NCI-H2171 treated with DMSO at 0.1 percent for 48 hours (cell line): ENCODE measurements at places on chromosomes 7 and 10.
A peak's percentile ranks its signal among the peaks of the same experiment; 100 is the strongest.

- DNase-seq: peak; percentile 33
Observed at GRCh38 chr7:63900394-63901203, 98.0 kb upstream of the ZNF722 start.

DNA sequence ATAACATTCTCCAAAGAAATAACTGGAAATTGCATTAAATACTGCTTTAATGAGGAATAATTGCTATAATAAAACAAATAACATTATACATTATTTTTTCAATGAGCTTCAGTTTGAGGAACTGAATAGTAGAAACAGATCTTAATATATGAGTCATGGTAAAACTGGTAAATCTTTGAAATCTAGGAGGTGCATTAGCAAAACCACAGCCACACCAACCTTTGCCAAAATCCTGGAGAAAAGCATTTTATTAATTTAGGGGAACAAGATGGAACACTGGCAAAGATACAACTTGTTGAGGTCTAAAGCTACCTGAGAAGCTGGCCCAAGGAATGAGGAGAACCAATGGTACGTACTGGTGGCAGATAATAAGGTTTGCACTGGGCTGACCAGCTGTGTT lies 5.4 kb upstream of the ASL start:
- no peak for DNase-seq

- no peak for DNase-seq
Observed at GRCh38 chr7:105268056-105268455, 120.7 kb downstream of the SRPK2 start.

- no peak for DNase-seq
Observed at GRCh38 chr10:70588859-70589570, 13.5 kb downstream of the PRF1 start.

- no peak for DNase-seq
Observed at GRCh38 chr10:63396133-63396761, 69.5 kb downstream of the JMJD1C start.

DNA sequence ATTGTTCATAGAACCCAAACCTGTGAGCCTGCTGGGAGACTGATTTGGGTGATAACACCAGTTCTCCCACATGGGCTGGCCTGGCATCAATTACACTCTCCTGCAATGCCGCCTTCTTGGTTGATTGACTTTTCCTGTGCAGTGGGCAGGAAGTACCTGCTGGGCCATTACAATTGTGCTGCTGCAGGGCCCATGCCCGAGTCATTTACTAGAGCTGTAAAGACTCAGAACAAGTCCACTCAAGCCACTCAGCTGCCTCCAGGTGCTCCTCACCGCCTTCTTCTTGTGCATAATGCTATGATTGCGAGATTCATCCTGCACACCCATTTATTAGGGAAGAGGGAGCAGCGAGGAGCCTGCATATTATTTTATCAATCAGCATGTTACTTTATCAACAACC lies 264.0 kb downstream of the TCERG1L start:
- no peak for DNase-seq

DNA sequence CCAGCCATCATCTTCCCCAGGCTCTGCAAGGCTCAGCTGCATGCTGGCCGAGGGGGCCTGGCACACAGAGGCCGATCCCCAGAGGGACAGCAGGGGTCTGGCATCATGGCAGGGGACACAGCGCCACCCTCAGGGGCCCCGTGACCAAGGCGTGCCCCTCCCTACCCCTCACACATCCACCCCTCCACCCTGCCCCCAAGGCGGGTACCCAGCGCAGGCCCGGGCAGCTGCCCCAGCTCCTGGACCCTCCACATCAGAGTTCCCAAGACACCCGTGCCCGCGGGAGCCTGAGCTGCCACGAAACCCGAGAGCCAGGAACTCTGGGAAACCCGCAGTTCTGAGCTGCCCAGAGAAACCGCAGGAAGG lies 46.5 kb upstream of the TNRC18 start:
- no peak for DNase-seq

DNA sequence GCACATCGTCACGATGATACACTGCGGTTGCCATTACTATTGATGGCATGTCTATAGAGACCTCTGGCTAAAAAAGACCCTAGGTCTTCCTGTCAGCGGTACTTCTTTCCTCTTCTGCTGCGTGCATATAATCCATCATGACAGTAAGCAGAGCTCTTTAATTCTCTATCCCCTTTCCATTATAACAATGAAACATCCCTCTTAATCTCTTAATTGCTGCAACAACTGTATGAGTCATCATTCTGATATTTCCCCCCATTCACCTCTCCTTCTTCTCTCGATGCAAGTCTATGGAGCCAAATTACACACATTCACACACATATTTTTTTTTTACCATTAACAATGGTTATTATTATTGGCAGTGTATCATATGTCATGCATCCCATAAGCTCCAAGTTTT lies 45.2 kb upstream of the AKR1E2 start:
- DNase-seq: no peak

DNA sequence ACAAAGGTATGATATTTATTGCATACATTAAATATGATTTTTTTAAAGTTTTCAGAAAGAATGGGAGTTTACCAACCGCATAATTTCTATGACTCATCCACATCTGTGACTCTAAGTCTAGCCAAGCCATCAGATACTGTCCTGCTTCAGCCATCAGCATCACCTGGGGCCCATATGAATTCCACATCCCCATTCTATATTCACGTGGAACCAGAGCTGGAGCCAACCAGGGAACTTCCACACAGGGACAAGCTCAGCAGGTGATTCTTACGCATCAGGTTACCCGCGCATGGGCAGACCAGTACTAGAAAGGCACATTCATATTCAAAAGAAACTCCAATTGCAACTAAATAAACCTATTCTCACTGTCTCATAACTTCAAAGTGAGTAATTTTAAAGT lies 817.7 kb upstream of the IGFBP3 start:
- no peak for DNase-seq

- DNase-seq: no peak
Observed at GRCh38 chr7:135481598-135481979, 28.3 kb downstream of the CNOT4 start.

GRCh38 chr7:113945018-113945938 lies 26.5 kb upstream of the PPP1R3A start:
- peak; percentile 82 for DNase-seq

- DNase-seq: peak; percentile 83
Observed at GRCh38 chr10:116849248-116850057, at the start of gene ENO4. ENO4 (plus strand) TSS chr10:116849499; CDS start chr10:116849567, 68 bp downstream.

DNA sequence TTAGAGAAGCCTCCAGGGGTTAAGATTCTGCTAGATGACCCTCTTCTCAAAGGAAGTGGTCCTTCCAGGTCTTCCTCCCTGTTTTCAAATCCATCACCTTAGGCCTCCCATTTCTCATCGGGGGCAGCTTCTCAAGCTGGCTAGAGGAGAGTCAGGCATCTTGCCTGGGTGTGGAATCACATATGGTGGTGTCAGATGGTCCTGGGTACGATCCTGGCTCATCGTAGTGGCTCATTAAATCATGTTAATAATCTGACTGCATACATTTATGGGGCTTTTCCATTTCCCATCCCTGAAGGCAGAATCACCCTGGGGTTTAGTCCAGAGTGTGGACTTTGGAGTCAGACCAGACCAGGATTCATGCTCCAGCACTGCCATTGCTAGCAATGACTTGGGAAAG lies 132.6 kb downstream of the RPS24 start:
- DNase-seq: no peak

DNA sequence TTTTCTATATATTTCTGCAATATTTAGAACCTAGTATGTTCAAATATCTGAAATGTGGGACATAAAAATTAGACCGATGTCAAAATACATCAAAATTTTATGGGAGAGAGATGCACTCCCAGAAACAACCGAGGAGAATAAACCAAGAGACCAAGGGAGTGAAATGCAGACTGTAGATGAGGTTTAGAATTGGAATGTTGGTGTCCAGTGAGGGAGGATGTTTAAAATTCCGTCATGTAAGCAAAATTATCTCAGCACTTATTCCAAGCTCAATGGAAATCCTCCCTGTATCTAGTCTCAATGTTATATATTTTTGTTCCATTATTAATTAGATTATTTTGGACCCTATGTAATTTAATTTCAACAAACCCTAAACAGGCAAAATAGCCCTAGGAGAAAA lies 61.9 kb upstream of the MAGI2 start:
- DNase-seq: no peak

DNA sequence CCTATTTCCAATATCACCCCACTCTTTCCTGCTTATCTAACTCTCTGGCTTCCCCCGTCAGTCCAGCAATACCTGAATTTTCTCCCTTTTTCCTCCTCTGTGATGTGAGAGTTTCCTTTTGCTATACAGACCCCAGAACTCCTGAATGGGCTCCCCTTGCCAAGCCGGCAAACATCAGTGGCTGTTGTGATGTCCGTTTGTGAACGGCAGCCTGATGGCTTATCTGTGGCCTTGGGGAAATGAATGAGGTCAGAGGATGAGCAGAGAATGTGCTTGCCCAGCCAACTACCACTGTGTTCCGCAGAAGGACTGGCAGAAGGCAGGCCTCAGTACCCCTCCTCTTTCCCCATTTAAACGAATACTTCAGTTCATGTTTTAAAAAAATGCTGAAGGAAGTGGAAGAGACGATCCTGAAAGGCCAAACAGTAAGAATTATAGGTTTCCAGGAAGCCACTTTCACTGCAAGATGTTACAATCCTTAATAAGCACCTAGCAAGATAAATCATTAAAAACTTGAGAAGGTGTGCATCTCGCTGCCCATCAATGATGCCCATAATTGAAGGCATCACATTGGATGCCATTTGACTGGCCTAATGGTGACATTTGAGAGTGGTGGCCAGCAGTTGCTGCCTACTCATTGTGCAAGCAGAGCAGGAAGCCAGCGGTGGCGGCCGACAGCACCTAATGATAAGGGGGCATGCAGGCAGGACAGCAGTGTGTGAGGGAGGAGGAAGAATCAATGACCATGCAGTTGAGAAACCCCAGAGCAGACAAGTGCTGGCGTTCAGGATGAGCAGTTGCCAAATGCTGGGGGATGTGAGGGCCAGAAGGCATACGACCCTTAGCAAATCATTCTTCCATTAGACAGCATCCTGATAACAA lies 31.5 kb downstream of the SLC18A2 start:
- DNase-seq: no peak

DNA sequence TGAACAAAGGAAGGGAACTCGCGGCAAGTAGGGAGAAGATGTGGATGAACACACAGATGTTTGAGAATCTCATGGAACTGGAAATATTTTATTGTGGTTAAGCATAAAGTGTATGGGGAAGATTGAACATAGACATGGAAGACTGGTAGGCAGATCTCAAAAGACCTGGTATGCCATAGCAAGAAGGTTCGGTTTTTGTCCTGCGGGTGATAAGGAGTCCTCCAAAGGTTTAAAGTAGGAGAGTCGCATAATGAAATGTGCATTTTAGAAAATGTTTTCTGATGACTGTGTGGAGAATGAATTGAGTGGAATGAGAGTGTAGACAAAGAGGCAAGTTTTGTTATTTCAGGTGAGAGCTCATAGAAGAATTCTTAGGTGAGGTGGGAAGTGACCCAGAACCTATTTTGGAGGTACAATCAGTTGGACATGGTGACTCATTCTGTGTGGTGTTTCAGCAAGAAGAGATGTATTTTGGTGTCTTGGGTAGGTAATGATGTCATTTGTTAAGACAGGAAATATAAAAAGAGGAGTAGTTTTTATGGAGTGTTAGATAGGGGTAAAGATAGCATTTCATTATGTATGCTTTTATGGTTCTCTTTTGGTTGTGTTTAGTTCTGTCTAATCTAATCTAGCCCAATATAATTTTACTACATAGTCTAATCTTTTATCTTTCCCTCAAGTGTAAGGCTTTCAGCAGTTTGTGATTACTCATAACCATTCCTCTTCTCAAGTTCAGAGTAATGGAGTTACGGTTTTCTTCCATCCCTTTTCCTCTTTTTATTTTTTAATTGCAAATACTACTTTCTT lies 239.2 kb downstream of the EXOC4 start:
- DNase-seq: no peak

GRCh38 chr7:85829817-85830432 lies 643.1 kb upstream of the SEMA3D start:
- peak; percentile 6 for DNase-seq

- DNase-seq: no peak
Observed at GRCh38 chr10:8033812-8034465, 20.5 kb upstream of the GATA3 start.

- DNase-seq: no peak
Observed at GRCh38 chr10:47240173-47240572, 59.8 kb upstream of the GDF10 start.

GRCh38 chr7:5769571-5769970 lies 11.9 kb downstream of the RNF216 start:
- DNase-seq: no peak

DNA sequence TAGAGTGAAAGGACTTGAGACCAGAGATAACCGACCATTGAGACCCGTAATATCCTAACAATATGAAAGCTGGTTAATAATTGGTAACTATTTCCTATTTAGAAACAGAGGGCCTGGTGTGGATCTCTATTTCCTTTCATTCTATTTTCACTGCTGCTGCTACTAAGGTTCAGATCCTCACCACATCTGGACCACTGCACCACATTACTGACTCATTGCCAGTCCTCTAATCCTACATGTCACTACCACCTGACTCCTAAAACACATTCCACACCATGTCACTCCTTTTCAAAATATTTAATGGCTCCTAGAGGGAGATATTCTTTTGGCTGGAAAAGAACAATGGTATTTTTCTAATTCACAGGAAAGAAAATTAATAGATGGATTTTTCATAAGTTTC lies 6.4 kb downstream of the USP54 start:
- DNase-seq: no peak

GRCh38 chr7:140702774-140703173 lies 6.3 kb downstream of the NDUFB2 start:
- DNase-seq: no peak

- no peak for DNase-seq
Observed at GRCh38 chr7:80129785-80130184, 4.8 kb upstream of the GNAI1 start.

DNA sequence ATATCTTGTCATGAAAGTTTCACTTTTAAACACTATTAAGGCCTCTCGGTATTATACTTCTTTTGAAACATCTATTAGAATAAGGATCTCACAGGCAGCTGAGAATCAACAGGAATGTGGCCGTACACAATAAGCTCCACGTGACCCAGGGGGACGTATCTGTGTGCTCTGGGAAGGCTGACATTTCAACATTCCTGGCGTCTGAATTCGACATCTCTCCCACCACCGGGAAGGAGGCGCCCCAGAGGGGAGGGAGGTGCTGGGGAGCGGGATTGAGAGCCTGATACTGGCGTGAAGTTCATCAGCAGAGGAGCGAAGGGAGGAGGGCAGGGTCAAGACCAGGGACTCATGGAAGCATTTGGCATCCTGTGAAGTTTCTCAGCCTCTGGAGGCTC lies 401.3 kb downstream of the DNAJB6 start:
- DNase-seq: no peak

GRCh38 chr7:131781-132482 lies 60.4 kb upstream of the FAM20C start:
- no peak for DNase-seq

GRCh38 chr7:57400531-57401155 lies 49.3 kb upstream of the ZNF716 start:
- no peak for DNase-seq

- DNase-seq: no peak
Observed at GRCh38 chr10:93259126-93259525, 185.4 kb downstream of the CYP26A1 start.
